ENCODE measurements at places on chromosomes 1 and 21.

- DNase-seq, result no peak
- H3K36me3 ChIP-seq, result no peaks in the 10 kb centered on the region
- no peak overlapping the region for H3K27ac ChIP-seq
- no peaks in the 10 kb centered on the region for H3K27me3 ChIP-seq
- no peak overlapping the region for H3K4me3 ChIP-seq
Measured at GRCh38 chr1:80218112-80218511, 1211.6 kb upstream of the ADGRL4 start.

DNA sequence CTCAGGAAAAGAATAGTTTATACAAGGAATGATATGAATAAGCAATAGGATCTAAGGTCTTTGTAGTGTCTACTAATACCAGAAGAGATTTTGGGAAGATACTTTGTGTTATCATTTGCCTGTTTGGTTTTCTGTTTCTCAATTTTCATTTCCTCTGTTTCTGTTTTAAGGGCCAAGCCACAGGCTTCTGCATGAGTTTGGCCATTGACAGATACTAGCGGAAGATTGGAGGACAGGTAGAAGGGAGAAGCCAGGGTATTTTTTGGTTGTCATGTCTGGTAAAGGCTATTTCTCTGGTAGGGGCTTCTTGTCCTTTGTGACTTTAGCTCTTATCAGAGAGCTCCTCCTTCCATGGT, 51.4 kb downstream of the HS2ST1 start:
- no peaks in the 10 kb centered on the region for H3K36me3 ChIP-seq
- H3K4me1 ChIP-seq, result no peaks in the 10 kb centered on the region
- H3K27me3 ChIP-seq, result no peaks in the 10 kb centered on the region
- DNase-seq, result no peak

GRCh38 chr1:159925719-159926078, 392 bp upstream of the TAGLN2 start:
- no peaks in the 10 kb centered on the region for H3K36me3 ChIP-seq
- H3K4me3 ChIP-seq, result peak overlapping the region; percentile 82
- H3K4me1 ChIP-seq, result peaks cover 15% of the 10 kb centered on the region
- peaks cover 3% of the 10 kb centered on the region for H3K27me3 ChIP-seq
- peak overlapping the region; percentile 84 for H3K27ac ChIP-seq

DNA sequence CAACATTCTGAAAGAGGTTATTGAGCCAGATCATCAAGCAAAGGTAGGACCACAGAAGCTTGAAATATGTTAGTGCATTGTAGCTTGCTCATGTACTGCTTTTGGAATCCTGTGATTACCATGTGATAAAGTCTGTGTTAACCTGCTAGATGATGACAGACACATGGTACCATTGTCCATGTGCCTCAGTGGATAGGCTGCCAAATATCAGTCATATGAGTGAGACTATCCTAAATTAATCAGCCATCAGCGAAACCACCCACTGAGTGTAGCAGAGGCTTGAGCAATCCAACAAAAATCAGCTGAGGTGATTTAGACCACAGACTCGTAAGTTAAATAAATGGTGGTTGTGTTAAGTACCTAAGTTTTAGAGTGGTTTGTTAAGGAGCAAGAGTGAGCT, 32.7 kb upstream of the CRB1 start:
- H3K36me3 ChIP-seq, result no peaks in the 10 kb centered on the region
- no peak for DNase-seq
- no peaks in the 10 kb centered on the region for H3K27me3 ChIP-seq
- H3K4me1 ChIP-seq, result no peaks in the 10 kb centered on the region
